ENCODE measurements at places on chromosomes 4 and X.

DNA sequence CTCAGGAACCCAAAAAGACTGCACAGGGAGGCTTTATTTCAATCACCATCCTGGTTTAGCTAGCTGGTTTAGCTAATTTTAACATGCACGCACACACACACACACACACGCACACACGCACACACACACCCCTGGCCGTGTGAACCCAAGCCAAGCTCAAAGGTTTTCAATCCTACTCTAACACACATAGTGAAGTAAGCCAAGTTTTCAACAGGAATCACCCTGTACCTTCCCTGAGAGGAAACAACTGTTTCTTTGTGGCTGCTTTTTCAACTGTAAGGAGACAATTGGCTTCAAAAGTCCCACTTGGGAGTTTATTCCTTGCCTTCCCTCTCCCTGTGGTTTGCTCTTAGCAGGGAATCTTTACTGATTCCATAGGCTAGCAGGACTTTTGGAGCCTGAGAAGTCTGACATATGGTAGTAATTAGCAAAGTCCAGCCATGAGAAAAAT is 98.9 kb upstream of the BMP3 start:
- no peak for DNase-seq

DNA sequence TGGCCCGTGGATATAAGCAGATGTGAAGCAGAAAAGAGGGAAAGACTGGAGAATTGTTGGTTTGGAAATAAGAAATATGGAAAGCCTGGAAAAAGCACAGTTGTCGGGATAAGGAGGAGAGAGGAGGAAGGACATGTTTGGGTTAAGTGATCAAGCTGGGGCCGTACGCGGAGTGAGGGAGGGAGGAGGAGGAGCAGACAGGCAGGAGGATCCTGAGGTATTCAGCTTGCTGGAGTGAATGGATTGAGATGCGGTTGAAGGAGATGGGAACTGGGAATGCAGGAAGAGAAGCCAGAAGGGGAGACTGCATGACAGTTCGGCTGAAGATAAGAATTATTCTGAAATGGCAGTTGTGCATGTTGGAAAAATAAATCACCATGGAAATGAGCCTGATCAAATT is 21.2 kb downstream of the ZFP42 start:
- no peak for DNase-seq

DNA sequence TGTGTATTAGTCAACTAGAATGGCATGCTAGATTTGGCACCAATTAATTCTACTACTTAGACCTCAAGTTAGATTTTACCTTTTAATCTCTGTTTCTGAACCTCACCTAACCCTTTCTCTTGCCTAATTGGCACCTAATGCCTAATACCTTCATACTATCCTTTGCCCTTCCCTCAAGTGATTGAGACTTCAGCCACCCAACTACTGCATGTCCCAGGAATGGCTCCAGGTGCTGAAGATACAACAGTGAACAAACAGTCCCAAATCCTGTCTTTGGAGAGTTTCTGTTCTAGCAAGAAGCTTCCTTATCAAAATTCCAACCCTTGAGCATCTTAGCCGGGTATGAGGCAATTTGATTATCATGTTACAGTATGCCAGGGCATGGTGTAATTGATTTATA is 139.9 kb downstream of the CPE start:
- no peak for DNase-seq

DNA sequence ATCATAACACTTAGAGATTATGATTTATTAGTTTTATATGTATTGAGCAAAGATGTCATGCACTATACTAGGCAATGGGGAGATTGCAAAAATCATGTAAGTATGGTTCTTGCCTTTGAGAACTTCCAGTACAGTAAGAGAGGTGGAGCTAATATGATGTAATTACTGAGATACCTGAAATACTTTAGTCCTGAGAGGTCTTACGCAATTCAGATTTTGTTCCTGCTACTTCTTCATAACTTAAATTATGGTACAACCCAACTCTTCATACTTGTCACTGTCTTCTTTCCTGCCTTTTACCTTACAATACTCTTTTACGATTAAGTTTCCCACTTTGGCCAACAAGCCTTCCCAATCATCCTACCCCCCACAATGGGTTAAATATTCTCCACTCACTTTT is 564.2 kb upstream of the PITX2 start:
- DNase-seq = no peak

- no peak for DNase-seq
Observed at GRCh38 chr4:80875642-80876041, 154.9 kb upstream of the BMP3 start.

- DNase-seq = no peak
Observed at GRCh38 chr4:134787315-134787714, 585.7 kb upstream of the PABPC4L start.

- DNase-seq = no peak
Observed at GRCh38 chr4:27007507-27007906, 146.9 kb downstream of the STIM2 start.

GRCh38 chr4:36773467-36773866 is 471.1 kb upstream of the NWD2 start:
- no peak for DNase-seq

- DNase-seq = no peak
Observed at GRCh38 chr4:102799816-102800215, 27.5 kb downstream of the UBE2D3 start.

- no peak for DNase-seq
Observed at GRCh38 chr4:119050527-119051090, 85.0 kb upstream of the MYOZ2 start.

Measured in activated CD4-positive, CD25-positive, alpha-beta regulatory T cell treated with anti-CD3 and anti-CD28 coated beads, Interleukin-2, amount 50 U/mL, for 72 hours (primary cell).